ENCODE measurements at places on chromosomes 12 and 14. TPM values are rescaled to one million over a fixed set of nuclear protein-coding genes. Genes with fewer than 3 reads are reported as not detected.

RBP5 gene
- 1.4 TPM for total RNA-seq

RTL1 gene
- total RNA-seq: 0.49 TPM

RNASE4 gene
- total RNA-seq: 27.0 TPM

GPR84 gene
- total RNA-seq: 0.16 TPM

PRR13 gene
- total RNA-seq: 13.7 TPM

CMA1 gene
- not detected for total RNA-seq

KMT2D gene
- total RNA-seq: 81.4 TPM

GPX2 gene
- 1.5 TPM for total RNA-seq

MYO1A gene
- not detected for total RNA-seq

TMCC3 gene
- 10.1 TPM for total RNA-seq

NRL gene
- 394 TPM for total RNA-seq

PARPBP gene
- total RNA-seq: 10.6 TPM

KLHDC1 gene
- total RNA-seq: 14.6 TPM

TAC3 gene
- 0.93 TPM for total RNA-seq

ZC2HC1C gene
- total RNA-seq: 2.5 TPM

FAIM2 gene
- total RNA-seq: 26.3 TPM

FLVCR2 gene
- 8.2 TPM for total RNA-seq

ACSM4 gene
- total RNA-seq: not detected

ANKRD33 gene
- 4.2 TPM for total RNA-seq

FAM181A gene
- not detected for total RNA-seq

PRKD1 gene
- total RNA-seq: 17.3 TPM

OR6C2 gene
- not detected for total RNA-seq

TMTC3 gene
- 44.0 TPM for total RNA-seq

LGR5 gene
- 7.6 TPM for total RNA-seq

SLC25A21 gene
- 0.49 TPM for total RNA-seq

PDZRN4 gene
- 5.2 TPM for total RNA-seq

ADAM21 gene
- not detected for total RNA-seq

TCP11L2 gene
- 68.3 TPM for total RNA-seq

OLR1 gene
- 0.60 TPM for total RNA-seq

CTDSP2 gene
- total RNA-seq: 119 TPM

KLHL33 gene
- total RNA-seq: 0.99 TPM

SMIM41 gene
- not detected for total RNA-seq

DCP1B gene
- 16.9 TPM for total RNA-seq

GPD1 gene
- 28.3 TPM for total RNA-seq

GPR135 gene
- total RNA-seq: 7.9 TPM
